ENCODE measurements at places on chromosomes 11 and 22.

GRCh38 chr11:22339611-22340010 lies 1.4 kb downstream of the SLC17A6 start:
- DNase-seq = no peak

- DNase-seq = no peak
These were observed 337.0 kb upstream of the MTNR1B start for GRCh38 chr11:92632495-92632894.

GRCh38 chr11:105862736-105863367 lies 159.2 kb downstream of the MSANTD4 start:
- DNase-seq = peak; percentile 41

GRCh38 chr11:14242187-14242586 lies 116.8 kb downstream of the RRAS2 start:
- DNase-seq = no peak

GRCh38 chr11:106399076-106399511 lies 321.6 kb downstream of the AASDHPPT start:
- DNase-seq = peak; percentile 36

- DNase-seq = no peak
These were observed 93.8 kb upstream of the DDI1 start for GRCh38 chr11:103942646-103943045.

DNA sequence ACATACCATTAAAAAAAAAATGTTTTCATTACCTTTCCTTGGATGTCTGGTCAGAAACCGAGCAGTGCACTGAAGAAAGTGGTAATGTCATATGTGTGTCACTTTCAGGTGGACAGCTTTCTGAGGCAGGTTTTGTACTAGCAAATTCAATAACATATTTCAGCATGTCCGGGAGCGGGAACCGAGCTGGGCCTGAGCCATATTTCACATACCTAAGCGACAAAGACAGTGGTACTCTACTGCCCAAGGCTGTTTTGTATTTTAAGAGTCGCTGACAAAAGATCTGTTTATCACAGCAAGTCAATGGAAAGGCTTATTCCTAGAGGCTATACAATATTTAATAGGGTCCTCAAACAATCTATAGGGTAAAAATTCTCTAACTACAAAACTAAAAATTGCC lies 38.0 kb downstream of the CLDN25 start:
- DNase-seq = no peak

DNA sequence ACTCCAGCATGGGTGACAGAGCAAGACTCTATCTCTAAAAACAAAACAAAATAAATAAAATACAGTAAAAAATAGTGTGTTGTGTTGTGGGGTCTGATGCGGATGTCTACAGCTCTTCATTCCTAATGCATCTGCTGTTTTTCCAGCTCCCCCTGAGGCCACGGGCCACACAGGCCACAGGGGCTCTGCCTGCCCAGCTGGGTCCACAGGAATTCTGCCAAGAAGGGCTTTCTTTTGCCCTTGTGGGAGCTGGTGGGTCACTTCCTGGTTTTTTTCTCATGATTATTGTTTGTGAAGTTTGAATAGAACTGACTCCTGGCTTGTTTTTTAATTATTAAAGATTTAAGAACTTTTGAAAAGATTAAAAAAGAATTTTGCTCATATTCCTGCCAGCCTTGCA lies 67.4 kb upstream of the CLDN5 start:
- no peak for DNase-seq

GRCh38 chr22:48675830-48676145 lies 1151.9 kb downstream of the BRD1 start:
- DNase-seq = no peak

DNA sequence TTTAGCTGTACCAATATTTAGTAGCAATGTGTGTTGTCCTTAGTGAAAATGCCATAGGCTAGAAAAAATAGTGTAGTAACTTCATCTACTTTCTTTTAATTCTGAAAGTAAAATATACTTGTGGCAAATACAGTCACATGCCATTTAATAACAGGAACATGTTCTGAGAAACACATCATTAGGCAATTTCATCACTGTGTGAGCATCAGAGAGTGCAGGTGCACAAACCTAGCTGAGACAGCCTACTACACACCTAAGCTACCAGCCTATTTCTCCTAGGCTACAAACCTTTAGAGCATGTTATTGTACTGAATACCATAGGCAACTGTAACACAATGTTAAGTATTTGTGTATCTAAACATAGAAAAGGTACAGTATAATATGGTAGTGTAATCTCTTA lies 127.0 kb upstream of the PITPNB start:
- no peak for DNase-seq

GRCh38 chr22:44971651-44972362 lies 38.0 kb downstream of the PHF21B start:
- no peak for DNase-seq

DNA sequence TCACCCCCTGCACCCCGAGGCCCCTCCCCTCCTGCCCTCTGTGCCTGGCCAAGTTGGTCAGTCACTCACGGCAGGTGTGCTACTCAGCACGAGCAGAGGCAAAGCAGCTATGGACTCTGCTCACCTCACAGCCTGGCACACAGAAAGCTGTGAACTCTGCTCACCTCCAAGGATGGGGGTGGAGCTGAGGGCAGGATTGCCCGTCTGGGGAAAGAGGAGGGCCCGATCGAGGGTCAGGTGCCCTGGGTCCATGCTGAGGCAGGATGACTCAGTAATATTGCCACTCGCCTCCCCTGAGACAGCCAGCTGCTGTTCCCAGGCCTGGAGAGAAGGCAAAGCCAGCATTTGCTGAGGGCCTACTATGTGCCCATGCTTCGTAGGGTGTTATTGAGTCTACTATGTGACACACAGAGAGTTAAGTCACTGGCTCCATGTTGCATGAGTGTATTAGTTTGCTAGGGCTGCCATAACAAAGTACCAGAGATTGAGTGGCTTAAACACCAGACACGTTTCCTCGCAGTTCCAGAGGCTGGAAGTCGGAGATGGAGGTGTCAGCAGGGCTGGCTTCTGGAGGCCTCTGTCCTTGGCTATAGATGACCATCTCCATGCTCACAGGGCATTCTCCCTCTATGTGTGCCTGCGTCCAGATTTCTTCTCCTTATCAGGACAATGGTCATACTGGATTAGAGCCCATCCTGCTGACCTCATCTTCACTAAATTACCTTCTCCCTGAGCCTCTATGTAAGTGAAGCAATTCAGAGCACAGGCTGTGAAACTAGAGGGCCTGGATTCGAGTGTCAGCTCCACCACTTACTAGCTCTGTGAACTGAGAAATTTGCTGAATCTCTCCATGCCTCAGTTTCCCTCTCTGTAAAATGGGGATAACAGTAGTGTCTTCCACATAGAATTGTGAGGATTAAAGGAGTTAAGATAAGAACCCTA lies 13.2 kb upstream of the TSKU start:
- DNase-seq = no peak

- DNase-seq = no peak
These were observed 107.2 kb downstream of the RCN1 start for GRCh38 chr11:32198053-32198452.

GRCh38 chr11:118074785-118075184 lies 2.1 kb upstream of the TMPRSS4 start:
- DNase-seq = no peak

DNA sequence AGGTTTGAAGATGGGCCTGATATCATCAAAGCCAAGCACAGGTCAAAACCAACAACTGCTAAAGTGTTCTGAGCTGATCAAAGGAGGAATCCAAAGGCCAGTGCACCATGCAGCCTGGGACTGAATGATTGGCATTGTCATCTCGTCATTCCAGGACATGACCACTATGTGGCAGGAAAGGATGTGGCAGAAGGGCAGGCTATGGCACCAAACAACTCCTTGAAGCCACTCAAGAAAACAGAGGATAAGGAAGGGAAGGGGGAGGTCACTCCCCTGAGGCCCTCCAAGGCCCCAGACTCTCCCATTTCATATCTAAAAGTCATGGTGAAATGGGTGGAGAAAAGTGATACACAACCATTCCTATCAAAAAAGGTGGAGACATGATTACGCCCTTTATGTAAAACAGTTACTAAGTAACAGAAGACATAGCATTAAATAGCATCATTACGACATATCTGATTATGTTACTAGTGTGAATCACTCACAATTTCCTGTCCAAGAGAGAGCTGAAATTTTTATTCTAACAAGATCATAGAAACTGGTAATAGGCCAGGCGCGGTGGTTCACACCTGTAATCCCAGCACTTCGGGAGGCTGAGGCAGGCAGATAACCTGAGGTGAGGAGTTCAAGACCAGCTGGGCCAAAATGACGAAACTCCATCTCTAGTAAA lies 49.3 kb downstream of the AHNAK start:
- DNase-seq = peak; percentile 74

- no peak for DNase-seq
These were observed 36.1 kb upstream of the SMCO4 start for GRCh38 chr11:93579187-93579751.

DNA sequence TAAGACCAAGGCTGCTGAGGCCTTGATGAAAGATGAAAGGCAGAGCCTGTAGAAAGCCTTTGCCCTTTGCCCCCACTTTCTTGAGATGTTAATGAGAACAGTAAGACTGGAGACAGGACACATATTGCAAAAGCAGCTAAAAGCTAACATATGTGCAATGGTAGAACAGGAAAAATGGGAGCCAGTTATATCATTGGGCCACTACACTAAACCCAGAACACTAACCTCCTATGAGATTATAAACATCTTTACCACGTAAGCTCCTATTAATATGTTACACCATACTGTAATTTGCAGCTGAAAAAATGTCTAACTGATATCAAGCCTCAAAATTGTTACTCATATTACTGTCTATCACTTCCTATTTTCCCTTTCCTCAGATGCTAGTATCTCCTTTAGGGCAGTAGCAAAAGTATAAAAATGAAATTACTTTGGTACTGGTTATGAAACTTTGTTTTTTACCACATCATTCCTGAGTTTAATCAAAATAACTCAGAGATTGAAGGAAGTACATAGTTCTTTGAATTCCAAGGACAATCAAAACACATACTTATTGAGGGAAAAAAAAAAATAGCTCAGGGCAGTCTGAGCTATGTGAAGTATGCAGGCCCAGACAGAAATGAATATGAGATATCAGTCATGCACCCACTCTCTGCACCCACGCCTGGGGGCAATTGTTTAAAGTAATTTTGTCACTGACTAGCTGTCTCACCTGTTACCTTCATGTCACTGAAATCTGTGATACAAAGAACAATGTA lies 9.1 kb downstream of the HPS5 start:
- DNase-seq = no peak

- peak; percentile 72 for DNase-seq
These were observed 89.8 kb downstream of the RPS6KA4 start for GRCh38 chr11:64448599-64449380.

- DNase-seq = no peak
These were observed 27.4 kb downstream of the UBE2L3 start for GRCh38 chr22:21594865-21595452.

DNA sequence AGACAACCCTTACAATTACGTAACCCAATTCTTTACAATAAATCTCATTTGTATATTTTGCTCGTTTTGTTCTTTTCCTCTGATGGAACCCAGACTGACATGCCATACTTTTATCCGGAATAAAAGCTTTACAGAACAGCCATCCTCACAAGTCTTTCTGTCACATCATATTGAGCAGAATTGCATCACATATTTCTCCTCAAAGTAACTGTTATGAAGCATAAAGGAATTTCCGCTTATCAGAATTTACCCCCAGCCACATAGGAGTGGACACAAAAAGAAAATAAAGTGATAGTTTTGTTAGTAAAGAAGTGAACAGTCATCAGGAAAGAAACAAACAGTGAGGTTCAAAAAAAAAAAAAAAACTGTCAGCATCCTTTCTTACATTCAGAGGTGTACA lies 539.5 kb upstream of the LUZP2 start:
- no peak for DNase-seq

DNA sequence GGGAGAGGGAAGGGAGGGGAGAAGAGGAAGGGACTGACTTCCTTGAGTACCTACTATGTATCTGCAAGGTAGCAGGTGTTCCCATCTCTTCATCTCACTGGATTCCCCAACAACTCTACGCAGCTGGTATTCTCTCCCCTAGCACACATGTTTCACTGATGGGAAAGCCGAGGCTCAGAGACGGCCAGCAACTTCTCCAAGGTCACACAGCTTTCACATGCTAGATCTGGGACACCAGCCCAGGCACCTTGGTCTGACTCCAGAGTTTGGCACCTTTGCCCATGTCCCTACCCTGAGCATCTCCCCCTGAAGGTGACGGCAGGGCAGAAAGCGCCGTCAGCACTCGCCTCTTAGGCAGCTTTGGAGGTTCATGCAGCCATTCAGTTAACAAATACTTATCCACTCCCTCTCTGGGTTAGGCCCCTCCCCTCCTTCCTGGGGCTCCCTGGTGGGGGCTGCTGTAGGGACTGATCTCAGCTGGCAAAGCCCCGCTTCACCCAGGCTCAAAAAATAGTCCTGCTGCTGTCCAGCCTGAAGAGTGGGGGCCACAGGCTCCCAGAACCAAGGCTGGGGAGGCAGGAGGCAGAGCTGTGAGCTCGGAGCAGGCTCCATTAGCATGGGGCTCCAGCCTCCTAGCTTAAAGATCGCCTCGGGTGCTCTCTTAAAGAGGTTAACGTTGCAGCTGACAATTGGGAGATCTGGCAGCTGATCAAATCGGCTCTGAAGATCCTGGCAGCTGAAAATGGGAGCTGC lies 79.4 kb downstream of the IGLL1 start:
- no peak for DNase-seq

DNA sequence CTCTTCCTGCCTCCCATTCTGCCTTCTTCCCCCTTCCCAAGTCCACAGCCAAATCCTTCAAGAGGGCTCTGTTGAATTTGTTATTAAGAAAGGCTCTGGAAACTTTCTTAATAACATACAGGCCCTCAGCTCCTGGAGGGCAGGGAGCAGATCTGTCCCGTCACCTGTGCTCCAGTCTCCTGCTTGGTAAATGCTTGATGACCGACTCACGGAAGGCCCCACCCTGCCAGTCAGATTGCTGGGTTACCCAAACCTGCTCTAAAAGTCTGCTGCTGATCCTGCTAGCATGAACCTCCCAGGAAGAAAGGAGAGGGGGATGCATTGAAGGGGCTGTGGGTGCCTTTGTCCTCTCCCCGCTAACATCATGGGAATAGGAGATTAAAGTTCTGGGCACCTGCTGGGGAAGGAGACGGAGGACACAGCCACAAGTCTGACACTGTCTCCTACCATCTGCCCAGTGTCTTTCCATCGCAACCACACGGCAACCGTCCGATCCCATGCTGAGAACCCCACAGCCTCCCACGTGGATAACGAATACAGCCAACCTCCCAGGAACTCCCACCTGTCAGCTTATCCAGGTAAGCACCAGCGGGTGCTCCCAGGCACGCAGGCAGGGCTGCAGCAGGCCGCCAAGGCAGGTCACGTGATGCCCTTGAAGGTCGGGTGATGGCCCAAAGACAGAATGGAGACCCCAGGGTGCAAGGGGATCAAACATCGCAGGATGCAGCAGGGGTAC lies 22.5 kb downstream of the CD5 start:
- DNase-seq = no peak

DNA sequence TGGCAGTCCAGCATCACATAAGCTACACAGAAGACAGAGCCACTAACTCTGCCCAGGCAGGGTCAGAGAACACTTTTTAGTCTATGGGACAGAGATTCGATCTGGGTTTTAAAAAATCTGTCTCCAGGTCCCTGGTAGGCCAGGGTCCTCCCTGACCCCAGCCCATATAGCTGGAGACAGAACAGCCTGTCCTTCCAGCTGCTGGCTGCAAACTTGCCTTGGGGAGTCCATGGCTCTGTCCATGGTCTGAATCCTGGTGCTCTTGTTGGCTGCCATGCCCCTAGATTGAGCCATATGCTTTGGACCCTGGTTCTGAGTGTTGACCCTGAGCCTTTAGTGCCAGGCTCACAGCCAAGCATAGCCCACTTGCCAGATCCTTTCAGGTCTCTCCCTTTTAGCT lies 13.3 kb upstream of the LIPT2 start:
- DNase-seq = no peak

Measured in HCT116 (cell line).